ENCODE measurements at places on chromosomes 5 and 9.

DNA sequence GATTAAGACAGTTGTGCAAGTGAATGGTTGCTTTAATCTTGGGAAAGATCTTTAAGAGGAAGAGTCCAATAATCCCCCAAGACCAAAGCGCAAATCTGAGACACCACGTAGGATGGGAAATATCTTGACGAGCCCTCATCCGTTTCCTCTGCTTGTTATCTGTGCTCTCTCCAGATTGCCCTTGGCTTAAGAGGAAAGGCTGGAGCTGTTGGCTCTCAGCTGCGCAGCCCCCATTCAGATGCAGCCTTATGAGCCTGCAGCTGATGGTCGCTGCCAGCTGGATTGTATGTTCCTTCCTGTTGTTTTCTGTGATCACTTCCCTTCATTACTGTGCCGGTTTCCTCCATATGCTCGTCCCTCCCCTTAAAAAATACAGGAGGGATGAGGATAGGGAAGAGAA lies 47.7 kb downstream of the PWWP2A start:
- no peak for DNase-seq

DNA sequence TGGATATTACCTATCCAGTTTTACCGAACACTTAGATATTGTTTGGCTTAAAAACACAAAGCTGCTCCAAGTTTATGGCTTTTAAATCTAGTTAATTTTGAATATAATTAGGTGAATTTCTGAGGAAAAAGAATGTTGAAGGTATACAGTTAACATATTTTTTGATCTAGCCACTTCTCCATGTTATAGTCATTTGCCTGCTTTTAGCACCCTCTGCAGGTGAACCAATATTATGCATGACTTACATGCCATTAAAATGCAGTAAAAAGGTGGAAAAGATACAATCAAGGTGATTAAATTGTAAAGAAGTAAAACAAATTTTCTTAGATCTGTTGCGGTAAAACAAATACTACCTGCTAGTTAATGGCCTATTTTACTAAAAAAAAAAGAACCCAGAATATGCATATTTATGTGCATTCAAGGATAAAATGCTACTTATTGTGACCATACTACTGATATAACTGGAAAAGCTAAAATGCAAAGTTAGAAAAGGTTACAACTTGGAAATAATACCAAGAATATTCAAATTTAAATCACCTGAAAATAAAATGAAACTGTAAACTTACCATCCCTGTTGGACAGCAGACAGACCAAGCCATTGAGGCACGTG lies 132.1 kb downstream of the AP3B1 start:
- DNase-seq, result no peak

GRCh38 chr9:111759762-111760639 lies 34.7 kb downstream of the SHOC1 start:
- peak; percentile 29 for DNase-seq

DNA sequence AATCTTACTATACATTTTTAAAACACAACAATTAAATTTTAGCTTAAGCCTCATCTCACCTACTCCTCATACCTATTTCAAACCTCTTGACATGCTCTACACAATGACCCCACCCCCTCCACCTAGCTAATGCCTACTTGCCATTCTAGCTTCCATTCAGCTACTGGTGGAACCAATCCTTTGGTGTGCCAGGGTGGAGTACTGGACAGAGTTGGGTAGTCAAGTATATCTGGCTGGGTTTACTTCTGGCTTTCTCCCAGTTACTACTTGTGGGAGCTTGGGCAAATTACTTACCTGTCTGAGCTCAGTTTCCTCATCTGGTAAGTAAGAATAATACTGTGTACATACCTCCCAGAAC lies 24.3 kb downstream of the PLPP1 start:
- no peak for DNase-seq

DNA sequence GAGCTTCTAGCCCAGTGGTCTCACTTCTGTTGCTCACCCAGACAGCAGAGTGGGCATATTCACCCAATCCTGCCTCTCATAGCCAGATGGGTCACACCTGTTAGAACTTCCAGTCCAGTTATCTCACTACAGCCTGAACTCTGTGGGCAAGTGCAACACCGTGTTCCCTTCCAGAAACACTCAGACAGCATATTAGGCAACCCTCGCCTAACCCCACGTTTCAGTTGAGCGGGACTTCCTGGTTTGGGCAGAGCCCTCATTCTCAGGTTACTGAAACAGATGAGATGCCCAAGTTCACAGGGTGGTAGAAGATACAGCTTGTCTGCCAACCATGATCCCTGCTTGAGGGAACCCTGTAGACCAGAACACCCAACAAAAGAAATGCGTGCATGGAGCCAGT lies 538.2 kb downstream of the CYLC2 start:
- DNase-seq, result no peak

DNA sequence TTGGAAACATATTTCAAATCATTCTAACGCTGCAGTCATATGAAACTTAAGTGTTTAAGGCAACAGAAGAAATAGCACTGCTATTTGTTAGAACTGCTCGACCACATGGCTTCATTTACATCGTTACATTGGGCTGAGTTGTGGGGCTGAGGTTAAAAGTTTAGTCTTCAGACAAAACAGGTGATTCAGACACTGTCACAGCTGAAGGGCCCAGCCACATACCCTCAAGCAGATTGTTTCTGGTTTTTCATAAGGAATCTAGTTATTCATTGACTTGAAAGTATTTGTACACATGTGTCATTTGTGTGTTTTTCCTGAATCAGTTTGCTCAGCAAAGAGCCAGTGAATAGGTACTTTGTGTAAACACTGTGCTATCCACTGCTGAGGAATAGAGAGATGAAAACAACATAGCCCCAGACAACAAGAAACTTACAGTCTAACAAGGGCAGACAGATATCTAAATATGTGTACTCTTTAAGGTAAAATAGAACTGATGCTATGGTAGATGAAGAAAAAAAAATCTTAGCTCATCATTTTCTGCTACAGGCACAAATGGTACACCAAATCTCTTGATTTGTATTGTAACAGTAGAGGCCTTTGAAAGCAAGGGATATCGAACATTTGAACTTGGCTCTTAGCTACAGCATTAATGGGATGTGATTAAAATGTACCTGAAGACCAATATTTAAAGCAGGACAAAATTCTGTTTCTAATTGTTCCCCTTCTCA lies 357.6 kb upstream of the RPS23 start:
- no peak for DNase-seq

- DNase-seq, result no peak
These were observed 298.2 kb upstream of the TAS2R1 start for GRCh38 chr5:9928326-9928725.

GRCh38 chr5:111755345-111755941 lies 1.6 kb downstream of the NREP start:
- DNase-seq, result no peak

DNA sequence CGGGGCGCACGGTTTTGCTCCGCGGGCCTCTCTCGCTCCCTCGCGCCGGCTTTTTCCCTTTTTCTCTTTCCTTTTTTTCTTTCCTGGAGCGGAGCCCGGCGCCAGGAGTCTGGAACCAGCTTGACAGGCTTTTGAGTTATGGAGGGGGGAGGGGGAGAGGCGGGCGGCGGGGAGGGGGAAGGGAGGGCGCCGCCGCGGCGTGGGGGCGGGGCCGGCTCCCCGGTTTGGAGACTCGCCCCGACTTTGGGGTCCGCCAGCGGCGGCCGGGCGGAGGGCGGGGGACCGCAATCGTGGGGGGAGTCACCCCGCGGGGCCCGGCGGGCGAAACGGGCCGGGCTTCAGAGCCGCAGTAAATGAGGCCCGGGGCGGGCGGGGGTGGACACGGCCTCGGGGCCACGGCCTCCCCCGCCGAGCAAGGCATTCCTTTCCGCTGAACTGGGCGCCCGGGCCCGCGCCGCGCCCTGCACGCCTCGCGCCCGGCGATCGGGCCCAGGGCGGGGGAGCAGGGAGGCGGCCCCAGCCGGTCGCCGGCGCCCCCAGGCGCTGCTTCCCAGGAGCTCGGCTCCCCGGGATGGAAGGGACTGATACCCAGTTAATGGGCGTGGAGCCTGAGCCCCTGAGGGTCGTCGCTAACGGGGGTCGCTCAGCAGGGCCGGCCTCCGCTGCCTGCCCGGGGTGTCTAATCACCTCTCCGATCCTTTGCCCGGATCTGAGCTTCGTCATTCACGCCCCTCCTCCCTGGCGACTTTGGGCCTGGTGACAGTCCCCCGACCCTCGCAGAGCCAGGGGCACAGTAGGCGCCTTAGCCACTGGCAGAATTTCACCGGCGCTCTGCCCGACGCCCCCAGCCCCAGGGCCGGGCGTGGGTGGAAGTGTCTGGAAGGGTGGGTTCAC lies 138.1 kb downstream of the C9orf50 start:
- no peak for DNase-seq

GRCh38 chr9:35691757-35692301 lies 2.1 kb upstream of the TPM2 start:
- no peak for DNase-seq

DNA sequence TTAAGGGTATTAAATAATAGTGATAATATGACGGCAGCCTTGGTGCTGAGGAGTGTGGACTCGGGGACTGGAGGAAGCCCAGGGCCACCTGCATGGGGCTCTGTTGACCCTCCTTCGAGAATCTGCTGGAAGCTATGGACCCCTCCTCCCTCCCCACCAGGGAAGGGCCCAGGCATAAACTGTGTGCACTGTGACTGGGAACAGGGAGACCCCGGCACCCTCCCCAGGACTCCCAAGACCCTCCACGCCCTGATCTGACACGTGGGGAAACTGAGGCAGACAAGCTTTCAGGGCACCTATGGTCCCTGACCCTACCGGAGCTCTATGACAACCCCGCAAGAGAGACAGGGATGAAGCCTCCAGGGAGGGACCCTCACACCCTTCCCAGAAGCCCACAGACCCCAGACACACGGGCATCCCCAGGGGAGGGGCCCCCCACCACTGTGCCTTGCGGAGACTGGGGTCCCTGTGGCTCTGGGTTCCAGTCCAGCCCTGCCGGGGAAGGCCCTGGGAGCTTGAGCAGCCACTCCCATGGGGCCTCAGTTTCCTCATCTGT lies 6.5 kb upstream of the EGFL7 start:
- DNase-seq, result no peak

DNA sequence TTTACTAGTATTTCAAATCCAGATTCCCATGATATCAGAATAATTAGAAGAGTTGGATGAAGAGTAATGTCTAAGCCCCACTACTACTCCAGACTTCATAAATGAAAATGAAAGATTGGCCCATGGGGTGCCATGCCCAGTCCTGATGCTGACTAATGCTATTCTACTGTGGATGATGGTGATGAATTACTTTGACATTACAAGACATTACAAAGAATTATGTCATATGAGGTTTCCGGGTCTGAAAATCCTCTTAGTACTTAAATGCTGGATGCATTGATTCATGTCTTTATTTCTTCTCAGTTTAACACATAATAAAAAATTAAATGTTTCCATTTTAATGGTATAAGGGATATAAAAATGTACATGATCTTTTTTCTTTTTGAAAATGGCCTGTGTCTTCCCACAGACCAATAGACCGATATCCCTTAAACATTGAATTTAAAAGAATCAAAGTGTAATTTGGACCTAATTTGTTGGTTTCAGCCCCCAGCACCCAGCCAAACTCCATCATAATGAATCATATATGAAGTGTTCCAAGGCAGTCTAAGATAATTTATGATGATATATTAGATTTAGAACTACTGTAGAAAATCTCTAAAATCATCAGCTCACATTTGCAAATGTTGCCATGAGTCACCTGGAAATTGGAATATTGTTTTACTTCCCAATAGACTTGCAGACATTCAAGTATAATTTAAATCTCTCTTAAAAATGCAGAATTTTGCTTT lies 223.6 kb upstream of the SGCD start:
- DNase-seq, result no peak

GRCh38 chr5:150073086-150073625 lies 13.2 kb downstream of the CSF1R start:
- DNase-seq, result no peak

- DNase-seq, result no peak
These were observed 263.8 kb downstream of the FBXL7 start for GRCh38 chr5:15763754-15764153.

DNA sequence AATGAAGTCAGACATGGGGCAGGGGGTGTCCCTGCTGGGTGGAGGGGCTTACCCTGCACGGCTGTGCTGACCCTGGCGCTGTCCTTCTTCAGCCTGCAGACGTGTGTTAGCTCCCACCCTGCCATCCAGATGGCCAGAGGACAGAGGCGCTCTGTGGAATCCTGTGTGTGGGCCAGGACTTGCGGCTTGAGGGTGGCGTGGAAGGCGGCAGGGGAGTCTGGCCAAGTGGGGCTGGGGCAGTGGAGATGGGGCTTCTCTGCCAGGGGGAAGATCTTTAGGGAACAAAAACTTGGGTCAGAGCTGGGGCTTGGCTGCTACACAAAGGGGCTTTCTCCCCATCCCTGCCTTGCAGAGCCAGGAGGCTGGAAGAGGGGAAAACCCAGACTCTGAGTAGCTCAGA lies 46.5 kb upstream of the SYNPO start:
- no peak for DNase-seq

- DNase-seq, result no peak
These were observed 94.3 kb upstream of the CPEB4 start for GRCh38 chr5:173793648-173794548.

- no peak for DNase-seq
These were observed 421.6 kb upstream of the SGCD start for GRCh38 chr5:155905364-155905763.

- DNase-seq, result no peak
These were observed 45.1 kb downstream of the SH3GL2 start for GRCh38 chr9:17623965-17624364.

DNA sequence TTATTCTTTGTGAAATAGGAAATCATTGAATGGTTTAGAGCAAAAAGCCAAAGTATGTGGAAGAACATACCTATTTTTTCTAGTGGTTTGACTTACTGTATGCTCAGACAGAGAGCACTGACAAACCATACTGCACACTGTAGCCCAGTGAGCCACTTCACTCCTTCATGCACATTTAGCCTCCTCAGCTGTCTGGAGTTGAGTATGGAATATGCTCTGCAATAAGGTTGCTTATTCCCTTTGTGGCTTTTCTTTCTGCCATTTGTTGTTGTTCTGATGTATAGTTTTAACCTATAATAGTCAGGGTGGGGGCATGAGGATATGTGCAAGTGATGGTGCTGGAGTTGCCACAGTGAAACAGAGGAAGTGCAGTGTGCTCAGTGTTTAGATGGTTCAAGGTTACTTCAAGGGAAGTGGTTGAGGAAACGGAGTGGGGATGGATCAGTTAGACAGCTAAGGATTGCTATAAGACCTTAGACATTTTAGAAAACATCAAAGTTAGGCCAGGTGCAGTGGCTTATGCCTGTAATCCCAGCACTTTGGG lies 100.7 kb downstream of the CDC42SE2 start:
- DNase-seq, result no peak

- DNase-seq, result no peak
These were observed 170.0 kb upstream of the DAPK1 start for GRCh38 chr9:87327575-87328125.

GRCh38 chr9:131275332-131276093 lies 797 bp downstream of the FAM78A start:
- DNase-seq, result no peak

- DNase-seq, result no peak
These were observed 222.8 kb upstream of the MSX2 start for GRCh38 chr5:174501461-174502069.

GRCh38 chr9:89621031-89621430 lies 16.2 kb downstream of the GADD45G start:
- DNase-seq, result no peak

All from stimulated activated CD4-positive, alpha-beta T cell treated with anti-CD3 and anti-CD28 coated beads, TNF-alpha, amount 100 ng/mL, for 48 hours (primary cell).